ENCODE measurements at places on chromosomes 12 and 14. TPM values are rescaled to one million over a fixed set of nuclear protein-coding genes. Genes with fewer than 3 reads are reported as not detected.

PLD4 gene
- total RNA-seq: 0.80 TPM

CLMN gene
- 9.6 TPM for total RNA-seq

PTGER2 gene
- total RNA-seq: 0.40 TPM

DNA sequence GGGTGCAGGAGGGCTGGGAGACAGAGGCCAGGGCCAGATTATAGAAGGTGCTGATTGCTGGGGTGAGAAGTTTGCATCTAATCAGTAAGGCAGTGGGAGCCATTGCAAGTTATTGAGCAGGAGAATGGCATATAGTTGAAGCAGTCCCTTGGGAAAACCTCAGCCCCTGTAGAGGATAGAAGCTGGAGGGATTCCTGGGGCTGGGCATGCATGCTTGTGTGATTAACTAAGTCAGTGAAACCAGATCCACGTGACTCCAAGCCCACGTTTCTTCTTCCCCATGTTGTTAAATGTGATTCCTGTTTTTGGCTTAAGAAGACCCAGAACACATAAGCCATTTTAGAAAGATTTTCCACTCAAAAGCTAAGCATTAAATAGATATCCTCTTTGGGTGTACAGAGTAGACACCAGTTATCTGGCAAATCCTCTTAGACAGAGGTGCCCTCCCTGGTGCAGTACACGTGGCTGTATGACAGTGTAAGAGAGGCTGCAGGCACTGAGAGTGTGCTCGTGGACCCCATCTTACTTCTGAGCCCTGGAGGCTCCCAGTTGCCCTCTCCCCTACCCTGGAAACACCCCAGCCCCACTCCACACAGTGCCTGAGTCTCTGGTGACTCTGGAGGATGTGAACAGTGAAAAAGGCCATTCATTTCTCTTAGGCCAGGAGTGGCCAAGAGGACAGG, 3.2 kb downstream of the C14orf132 start:
- ATAC-seq: no peak

GRCh38 chr12:82507686-82508085, 149.4 kb downstream of the METTL25 start:
- ATAC-seq: no peak

GRCh38 chr14:20757965-20758364, 10.2 kb upstream of the EDDM3B start:
- no peak for ATAC-seq

EPYC gene
- total RNA-seq: not detected

UBE2N gene
- 89.2 TPM for total RNA-seq

TWF1 gene
- total RNA-seq: 164 TPM

All from esophagus mucosa (tissue), 1 donor.